Frontal cortex (tissue), 4 donors: ENCODE measurements at places on chromosomes 5 and 9.

DNA sequence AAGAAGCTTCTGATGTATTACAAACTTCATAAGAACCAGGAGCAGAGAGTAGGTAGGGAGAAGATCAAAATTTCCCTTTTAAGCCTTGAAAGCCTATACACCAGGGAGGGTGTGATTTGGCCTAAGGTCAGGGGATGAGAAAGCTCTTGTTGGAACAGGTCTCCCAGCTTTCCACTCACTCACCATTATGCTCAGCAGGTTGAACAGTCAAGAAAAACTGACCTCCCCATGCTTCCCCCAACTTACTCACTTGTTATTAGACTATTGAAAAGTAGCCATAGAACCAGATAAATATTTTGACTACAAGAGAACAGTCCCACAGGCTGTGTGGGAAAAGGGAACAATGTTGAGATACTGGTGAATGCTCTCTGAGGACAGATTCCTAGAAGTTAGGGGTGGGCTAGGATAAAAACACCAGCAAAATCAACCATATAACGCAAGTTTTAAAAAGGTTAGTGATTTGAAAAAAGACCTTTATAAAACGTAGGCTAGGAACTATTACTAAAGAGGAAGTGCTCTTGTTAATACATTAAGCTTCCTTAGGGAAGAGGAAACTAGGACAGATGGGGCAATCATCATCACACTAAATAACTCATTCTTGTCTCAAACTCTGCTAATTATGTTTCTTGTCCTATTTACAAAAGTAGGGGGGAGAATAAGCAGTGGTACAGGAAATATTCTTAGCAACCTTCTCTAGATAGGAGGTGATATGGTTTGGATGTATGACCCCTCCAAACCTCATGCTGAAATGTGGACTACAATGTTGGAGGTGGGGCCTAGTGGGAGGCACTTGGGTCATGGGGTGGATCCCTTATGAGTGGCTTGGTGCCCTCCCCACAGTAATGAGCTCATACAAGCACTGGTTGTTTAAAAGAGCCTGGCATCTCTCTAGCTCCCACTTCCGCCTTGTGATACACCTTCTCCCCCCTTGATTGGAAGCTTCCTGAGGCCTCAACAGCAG, 31.0 kb downstream of the PCDHGC5 start:
- DNase-seq: no peak

GRCh38 chr5:138468133-138468965, 3.1 kb downstream of the EGR1 start:
- DNase-seq: no peak

- DNase-seq: no peak
Observed at GRCh38 chr5:159901772-159902171, 14.5 kb upstream of the ADRA1B start.

DNA sequence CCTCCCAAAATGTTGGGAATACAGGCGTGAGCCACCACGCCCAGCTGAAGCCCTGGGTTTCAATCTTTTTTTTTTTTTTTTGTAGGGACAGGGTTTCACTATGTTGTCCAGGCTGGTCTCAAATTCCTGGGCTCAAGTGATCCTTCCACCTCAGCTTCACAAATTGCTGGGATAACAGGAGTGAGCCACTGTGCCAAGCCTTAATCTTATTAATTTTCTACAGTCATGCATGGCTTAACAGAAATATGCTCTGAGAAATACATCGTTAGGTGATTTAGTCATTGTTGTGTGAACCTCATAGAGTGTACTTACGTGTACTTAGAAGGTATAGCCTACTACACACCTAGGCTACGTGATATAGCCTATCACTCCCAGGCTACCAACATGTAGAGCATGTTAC, 31.0 kb downstream of the GLDC start:
- DNase-seq: no peak

- DNase-seq: no peak
Observed at GRCh38 chr5:139475865-139476617, 5.2 kb downstream of the SMIM33 start.

- DNase-seq: no peak
Observed at GRCh38 chr5:165057145-165057544, 1551.7 kb downstream of the MAT2B start.

DNA sequence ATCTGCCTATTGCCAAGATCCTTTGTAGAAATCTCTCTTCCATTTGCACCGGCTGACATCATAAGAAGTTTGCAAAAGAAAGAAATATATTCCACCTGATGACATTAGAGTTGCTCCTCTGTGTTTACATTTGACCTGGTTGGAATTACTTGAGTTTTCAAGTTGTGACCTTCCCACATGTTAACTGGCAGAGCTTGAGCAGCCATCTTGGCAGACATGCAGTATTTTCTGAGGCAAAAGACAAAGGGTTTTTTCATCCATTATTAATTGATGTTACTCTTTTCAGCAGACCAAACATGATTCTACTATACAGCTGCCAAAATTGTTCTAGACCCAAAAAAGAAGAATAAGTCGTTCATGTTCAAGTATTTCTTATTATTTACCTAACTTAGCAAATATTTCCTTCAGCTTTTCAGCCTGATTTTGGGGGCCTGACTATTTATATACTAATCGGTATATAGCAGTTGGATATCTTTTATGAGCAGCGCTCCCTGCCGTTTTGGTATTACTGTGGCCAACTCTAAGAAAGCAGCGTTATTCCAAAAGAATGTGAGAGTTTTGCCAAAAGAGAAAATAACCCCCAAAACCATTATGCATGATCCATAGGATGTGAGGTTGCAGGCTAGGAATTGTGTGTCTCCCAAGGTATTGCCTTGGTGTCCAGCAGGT, 212.9 kb downstream of the PBX3 start:
- peak; percentile 29 for DNase-seq

GRCh38 chr5:174755106-174755505, 30.7 kb downstream of the MSX2 start:
- no peak for DNase-seq
